Activated CD8-positive, alpha-beta memory T cell treated with anti-CD3 and anti-CD28 coated beads, Interleukin-2, amount 10 ng/mL, durations not matched to agents 7 days and 5 days (primary cell): ENCODE measurements at places on chromosomes 5 and 9. TPM values are rescaled to one million over a fixed set of nuclear protein-coding genes. Genes with fewer than 3 reads are reported as not detected.
A peak's percentile ranks its signal among the peaks of the same experiment; 100 is the strongest.

DNA sequence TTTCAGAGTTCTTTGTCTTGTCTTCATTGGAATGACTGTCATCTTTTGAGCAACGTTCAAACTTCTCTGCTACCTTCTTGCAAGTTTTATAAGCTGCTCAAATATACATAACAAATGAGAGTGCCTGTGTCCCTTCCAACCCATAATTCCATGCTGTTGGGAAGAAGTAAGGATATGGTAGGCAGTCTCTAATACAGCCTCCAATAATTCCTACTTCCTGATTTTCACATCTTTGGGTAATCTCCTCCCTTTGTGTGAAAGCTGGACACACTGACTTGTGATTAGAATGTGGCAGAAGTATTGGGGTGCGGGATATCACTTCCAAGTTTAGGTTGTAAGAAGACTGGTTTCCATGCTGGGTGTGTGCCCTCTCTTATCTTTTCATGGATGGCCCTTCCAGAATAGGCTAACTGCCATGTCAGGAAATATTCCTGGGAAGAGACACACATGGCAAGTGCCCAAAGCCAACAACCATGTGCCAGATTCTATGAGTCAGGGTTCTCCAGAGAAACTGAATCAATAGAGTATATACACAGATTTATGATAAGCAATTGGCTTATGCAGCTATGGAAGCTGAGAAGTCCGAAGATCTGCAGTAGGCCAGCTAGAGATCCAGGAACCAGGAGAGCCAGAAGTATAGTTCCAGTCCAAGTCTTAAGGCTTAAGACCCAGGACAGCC, 531.3 kb downstream of the NTRK2 start:
- DNase-seq: no peak
- no peaks in the 10 kb centered on the region for H3K36me3 ChIP-seq
- H3K4me1 ChIP-seq: no peaks in the 10 kb centered on the region
- no peak overlapping the region for H3K27ac ChIP-seq
- no peaks in the 10 kb centered on the region for H3K27me3 ChIP-seq

DNA sequence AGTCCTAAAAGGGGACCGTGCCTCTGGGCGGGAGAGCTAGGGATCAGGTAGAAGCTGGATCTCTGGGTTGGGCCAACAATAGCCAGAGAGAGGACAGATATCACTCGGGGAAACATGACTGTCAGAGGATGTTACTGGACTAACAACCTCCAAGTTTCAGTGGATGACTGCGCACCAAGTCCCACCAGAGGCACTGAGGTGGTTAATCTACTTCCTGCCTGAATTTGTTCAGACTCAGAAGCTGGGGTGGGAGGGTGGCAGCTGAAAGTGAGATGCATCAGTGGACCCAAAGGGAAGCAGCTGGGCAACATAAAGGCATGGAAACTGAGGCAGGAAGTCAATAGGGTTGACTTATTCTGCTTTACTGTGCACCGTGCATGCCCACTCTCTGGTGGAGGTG, 130.1 kb upstream of the SLC44A1 start:
- H3K27me3 ChIP-seq: no peaks in the 10 kb centered on the region
- H3K27ac ChIP-seq: peak overlapping the region; percentile 1
- H3K36me3 ChIP-seq: no peaks in the 10 kb centered on the region
- peak; percentile 62 for DNase-seq

- no peak for DNase-seq
- H3K4me3 ChIP-seq: no peak overlapping the region
- peaks cover 47% of the 10 kb centered on the region for H3K36me3 ChIP-seq
- H3K4me1 ChIP-seq: peaks cover 6% of the 10 kb centered on the region
Measured at GRCh38 chr9:2817999-2818803, 25.7 kb downstream of the PUM3 start.

- peaks cover 4% of the 10 kb centered on the region for H3K36me3 ChIP-seq
- peaks cover 18% of the 10 kb centered on the region for H3K4me1 ChIP-seq
- peak overlapping the region; percentile 95 for H3K4me3 ChIP-seq
- no peak overlapping the region for H3K27ac ChIP-seq
- no peak for DNase-seq
Measured at GRCh38 chr9:21996858-21997257, 2.3 kb downstream of the CDKN2B-AS1 start.

The CENPK gene
- total RNA-seq: 107 TPM

- H3K27me3 ChIP-seq: no peaks in the 10 kb centered on the region
- H3K4me3 ChIP-seq: no peak overlapping the region
- H3K27ac ChIP-seq: no peak overlapping the region
- no peak for DNase-seq
- no peaks in the 10 kb centered on the region for H3K4me1 ChIP-seq
Measured at GRCh38 chr5:43704243-43704642, 101.3 kb downstream of the NNT start.

- H3K27me3 ChIP-seq: peaks cover 4% of the 10 kb centered on the region
- no peaks in the 10 kb centered on the region for H3K4me1 ChIP-seq
- H3K4me3 ChIP-seq: no peak overlapping the region
Measured at GRCh38 chr9:115250621-115251032, 132.7 kb upstream of the TNC start.

GRCh38 chr5:33756491-33756890, 135.3 kb downstream of the ADAMTS12 start:
- no peak for DNase-seq
- no peaks in the 10 kb centered on the region for H3K27me3 ChIP-seq
- H3K4me3 ChIP-seq: no peak overlapping the region
- H3K27ac ChIP-seq: no peak overlapping the region
- H3K4me1 ChIP-seq: no peaks in the 10 kb centered on the region
